ENCODE measurements at places on chromosomes 13 and 19.

DNA sequence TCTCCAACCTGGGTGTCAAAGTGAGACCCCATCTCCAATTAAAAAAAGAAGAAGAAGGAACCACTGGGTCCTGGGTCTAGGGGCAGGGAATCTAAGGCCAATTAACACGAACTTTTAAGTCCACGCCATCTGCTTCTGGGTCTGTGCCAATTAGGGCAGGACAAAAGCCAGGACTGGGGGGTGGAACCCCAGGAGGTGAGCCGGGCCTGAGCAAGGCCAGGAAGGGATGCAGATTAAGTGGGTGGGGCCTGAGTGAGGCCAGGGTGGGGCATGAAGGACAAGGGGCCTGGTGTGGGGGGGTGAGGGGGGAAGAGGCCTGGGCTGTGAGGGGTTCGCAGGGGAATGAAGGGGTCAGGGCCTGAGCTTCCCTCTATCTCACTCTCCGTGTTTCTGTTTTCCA lies 26.3 kb upstream of the ZNF83 start:
- no peak for DNase-seq

DNA sequence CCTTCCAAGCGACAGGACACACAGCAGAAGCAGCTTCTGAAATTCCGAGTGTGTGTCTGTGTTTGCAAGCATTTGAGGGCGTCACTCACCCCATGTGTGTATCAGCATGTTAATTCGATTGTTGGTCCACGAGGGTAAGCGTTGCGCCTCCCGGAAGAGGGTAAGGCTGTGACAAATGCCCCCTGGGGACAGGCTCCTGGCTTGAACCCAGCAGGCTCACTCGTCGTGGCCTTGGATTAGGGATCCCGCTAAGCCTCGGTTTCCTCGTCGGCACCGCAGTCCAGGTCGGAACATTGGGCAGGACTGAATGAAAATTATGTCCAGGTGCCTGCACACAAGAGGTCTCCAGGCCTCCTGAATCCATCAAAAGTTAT lies 606 bp upstream of the STXBP2 start:
- no peak for DNase-seq

DNA sequence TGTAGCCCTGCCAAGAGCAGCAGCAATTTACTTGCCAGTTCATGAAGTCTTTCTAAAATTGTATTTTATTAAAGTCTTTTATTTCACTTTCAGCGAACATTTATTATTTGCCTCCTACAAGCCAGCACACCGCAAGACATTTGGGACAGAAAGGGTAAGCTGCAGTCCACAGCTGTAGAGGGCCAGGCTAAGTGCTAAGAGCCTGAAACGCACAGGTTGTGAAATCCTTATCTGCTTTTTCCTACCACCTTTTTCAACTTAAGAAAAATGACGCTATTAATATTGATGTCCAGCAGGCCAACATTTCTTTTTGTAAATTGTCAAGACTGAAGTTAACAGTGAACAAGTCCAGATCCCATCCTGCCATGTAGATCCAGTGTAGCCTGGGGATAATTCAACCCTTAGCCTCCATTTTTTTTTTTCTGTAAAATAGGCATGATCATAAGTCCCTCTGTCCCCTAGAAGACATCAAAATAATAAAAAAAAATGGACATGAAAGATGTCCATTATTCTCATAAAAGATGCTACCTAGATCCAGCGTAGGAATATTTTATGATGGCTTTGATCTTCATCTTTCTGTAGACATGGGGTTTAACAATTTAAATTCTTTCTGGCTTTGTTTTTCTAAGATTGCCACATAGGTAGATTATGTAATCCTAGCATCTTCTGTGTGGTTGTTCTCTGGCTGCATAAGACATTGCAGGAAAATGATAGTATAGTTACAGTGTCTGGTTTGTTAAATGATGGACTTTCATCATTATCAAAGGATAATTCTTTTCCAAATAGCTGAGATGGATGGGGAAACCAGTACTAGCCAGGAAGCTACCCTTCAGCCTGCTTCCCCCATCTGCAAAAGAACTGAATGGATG lies 128.4 kb downstream of the SHISA2 start:
- DNase-seq: no peak

- DNase-seq: no peak
These were observed 2.3 kb downstream of the KISS1R start for GRCh38 chr19:919199-920050.
